Putamen (tissue), 1 donor: ENCODE measurements at places on chromosomes 6 and 20.

GRCh38 chr6:121549736-121550135 lies 114.3 kb downstream of the GJA1 start:
- DNase-seq, result no peak

DNA sequence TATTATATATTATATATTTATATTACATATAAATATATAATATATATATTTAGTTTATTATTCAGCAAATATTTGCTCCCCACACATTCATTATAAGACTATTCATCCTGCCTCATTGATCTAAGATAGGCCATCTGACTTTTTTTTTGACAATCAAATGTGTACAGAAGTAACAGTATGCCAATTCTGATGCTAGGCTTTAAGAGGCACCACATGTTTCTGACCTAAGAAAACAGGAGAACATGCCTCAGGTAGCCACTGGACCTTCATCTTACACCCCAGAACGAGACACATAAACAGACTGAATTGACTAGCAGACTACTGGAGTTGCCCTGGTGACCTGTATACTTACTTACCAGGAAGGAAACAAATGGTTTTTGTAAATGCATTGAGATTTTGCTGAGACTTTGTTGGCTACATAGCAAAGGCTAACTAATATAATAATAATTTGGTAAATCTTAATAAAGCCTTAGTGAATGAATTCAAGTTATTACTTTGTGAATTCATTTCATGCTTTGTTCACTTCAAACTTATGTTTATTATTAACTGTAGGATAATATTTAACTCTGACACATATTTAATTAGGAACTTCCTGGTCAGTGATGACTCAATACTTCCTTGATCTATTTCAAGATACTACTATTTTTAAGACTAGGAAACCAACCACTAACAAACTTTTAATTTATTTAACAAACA lies 13.4 kb upstream of the MYO6 start:
- no peak for DNase-seq

GRCh38 chr6:74597266-74597665 lies 608.6 kb downstream of the COL12A1 start:
- DNase-seq, result no peak

DNA sequence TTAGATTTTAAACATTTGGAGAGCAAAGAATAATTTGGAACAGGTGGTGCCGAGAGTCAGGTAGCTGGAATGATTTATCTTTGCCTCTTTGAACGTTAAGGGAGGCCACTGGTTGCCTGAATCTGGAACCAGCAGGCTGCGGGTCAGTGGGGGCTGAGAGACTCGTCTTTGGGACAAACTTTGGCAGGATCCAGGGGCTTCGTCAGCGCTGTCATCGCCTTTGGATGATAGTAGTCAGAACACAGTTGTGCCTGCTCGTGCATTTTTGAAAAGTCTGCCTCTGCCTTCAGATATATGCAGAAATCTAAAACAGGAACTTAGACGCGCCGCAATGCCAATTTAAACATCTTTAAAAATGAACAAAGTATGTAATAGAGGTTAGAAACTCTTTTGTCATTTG lies 5.0 kb downstream of the EYA2 start:
- DNase-seq, result no peak

GRCh38 chr6:134730013-134730412 lies 219.9 kb downstream of the ALDH8A1 start:
- DNase-seq, result no peak

- DNase-seq, result no peak
These were observed 99.2 kb upstream of the RPS6KA2 start for GRCh38 chr6:166726201-166726600.
